ENCODE measurements at places on chromosomes 5 and 9.

DNA sequence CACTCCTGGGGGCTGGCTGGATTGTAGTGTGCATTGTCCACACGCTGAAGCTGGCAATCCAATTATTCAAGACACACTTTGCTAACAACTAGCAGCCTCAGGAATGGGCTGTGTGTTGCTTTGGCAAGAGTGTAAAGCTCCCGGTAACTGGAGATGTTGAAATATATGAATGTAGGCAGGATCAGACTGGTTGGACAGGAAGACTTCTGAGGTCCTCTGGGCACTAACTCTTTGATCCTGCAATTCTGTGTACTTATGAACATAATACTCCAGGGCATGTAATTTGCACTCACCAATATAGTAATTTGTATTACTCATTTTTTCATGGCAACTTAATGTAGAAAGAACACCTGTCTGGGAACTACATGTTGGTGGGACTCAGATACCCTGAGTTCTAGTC is 106.7 kb upstream of the SLC28A3 start:
- no peak for DNase-seq

DNA sequence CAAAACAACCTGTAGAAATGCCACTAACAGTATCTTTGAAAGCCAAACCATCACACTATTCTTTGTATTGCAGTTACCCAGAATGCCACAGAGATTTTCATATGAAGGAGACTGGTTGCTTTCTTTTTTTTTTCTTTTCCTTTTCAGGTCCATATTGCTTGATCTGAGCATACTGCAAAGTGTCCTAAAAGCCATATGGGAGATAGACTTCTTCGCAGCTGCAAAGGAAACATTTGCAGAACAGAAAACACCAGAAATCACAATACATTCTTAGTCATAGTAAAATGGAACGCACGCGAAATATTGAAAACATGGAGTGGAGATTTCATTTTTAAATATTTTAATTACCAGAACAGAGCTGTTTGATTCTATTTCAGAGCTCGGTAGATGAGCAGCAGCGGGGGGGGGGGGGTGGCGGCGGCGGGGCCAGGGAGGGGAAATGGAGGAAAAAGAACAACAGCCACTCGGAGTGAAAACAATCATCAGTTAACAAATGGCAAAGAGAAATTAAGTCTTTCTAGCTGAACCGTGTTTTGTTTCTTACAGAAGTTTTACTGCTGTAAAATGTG is 284.1 kb downstream of the NFIB start:
- DNase-seq = no peak

DNA sequence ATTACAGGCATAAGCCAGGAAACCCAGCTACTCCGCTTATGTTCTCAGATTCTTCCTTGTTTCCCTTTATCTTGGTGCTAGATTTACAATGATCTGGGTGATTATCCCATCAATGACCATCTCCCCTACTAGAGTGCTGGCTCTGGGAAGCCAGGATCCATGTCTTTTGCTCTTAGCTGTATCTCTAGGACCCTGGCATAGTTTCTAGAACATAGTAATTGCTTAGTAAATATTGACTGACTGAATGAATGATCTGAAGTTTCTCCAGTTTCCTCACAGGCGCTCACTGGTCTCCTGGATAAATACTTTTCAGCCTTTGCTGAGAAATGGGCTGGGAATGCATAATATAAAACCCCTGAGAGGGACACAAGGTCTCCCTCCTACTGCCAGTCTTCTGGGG is 60.0 kb upstream of the KLF9 start:
- no peak for DNase-seq

DNA sequence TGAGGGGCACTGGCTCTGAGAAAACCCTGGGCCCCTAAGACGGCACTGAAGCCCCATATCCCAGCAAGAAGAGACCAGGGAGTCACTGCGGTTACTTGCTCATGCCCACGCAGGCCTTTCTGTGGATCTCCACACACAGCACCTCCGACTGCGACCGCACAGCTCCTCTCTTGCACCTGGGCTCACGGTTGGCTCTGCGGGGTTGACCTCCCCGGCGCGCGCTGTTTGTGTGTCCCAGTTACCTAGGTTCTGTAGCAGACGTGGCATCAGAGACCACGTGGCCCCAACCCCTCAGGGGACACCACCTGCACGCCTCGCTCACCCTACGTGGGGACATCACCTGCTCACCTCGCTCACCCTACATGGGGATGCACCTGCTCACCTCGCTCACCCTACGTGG is 12.7 kb downstream of the LPCAT1 start:
- DNase-seq = no peak

DNA sequence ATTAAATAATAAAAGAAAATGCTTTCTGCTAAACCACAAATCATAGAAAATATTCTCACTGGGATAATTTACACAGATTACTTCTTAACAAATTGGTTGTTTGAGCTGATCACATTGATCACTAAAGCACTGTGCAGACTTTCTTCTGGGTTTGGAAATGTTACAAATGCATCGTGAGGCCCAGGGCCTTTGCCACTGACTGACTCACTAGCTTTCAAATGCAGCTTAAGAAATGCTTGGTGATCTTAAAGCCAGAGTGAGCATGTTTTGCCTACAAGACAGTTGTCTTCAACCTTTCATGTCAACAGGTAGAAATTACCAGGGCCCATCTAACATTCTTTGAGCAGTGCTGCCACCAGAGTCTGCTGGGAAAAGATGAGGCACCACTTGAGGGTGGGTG is 252.3 kb upstream of the ADRA1B start:
- no peak for DNase-seq

GRCh38 chr9:14251154-14252071 is 62.5 kb downstream of the NFIB start:
- no peak for DNase-seq

Data from effector CD8-positive, alpha-beta T cell (primary cell).